ENCODE measurements at places on chromosomes 2 and 18.

DNA sequence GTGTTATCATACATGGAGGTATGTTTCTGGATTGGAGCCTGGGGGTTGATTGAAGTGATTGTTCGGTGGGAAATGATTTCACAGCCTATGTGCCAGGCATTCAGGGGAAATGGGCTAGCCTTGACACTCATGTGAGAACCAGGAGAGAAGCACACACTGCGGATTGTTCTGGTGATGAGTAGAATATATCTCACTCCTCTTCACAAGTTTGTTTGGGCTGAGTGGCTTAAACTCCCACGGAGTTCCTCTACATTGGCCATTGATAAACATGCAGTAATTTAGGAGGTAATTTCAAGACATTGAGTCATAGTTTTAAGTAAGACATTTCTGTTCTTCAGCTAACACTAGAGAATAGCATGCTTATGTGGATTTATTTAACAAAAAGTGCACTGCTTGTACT is 498.9 kb upstream of the NETO1 start:
- DNase-seq = no peak

- no peak for DNase-seq
Observed at GRCh38 chr2:7523481-7524120, 606.4 kb downstream of the RNF144A start.

DNA sequence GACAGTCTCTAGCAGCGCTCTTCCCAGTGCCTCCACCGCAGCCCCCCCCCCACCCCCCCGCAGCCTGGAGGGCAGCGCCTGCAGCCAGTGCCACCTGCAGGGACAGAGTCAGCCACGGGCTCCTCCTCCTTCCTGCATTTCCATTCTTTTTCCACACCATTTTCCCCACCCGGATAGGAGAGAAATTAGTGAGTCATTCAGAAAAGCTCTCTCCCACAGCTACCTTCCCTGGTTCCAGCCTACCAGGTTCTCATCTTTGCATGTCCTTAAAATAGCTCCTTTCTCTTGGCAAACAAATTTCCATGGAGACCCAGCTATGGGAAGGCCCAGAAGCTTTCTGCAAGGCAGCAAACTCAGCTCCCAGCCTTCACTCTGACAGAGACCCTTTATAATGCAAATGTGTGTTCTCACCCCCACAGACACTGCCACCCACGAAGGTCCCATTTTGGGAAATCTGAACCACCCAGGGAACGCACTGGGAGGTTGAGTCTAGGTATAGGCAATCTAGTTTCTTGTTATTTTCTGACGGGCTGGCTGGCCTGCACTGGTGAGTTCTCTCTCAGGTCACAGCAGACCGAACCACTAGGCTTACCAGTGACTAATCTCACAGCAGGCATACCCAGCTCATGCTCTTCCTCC is 41.8 kb upstream of the ATG16L1 start:
- DNase-seq = no peak

DNA sequence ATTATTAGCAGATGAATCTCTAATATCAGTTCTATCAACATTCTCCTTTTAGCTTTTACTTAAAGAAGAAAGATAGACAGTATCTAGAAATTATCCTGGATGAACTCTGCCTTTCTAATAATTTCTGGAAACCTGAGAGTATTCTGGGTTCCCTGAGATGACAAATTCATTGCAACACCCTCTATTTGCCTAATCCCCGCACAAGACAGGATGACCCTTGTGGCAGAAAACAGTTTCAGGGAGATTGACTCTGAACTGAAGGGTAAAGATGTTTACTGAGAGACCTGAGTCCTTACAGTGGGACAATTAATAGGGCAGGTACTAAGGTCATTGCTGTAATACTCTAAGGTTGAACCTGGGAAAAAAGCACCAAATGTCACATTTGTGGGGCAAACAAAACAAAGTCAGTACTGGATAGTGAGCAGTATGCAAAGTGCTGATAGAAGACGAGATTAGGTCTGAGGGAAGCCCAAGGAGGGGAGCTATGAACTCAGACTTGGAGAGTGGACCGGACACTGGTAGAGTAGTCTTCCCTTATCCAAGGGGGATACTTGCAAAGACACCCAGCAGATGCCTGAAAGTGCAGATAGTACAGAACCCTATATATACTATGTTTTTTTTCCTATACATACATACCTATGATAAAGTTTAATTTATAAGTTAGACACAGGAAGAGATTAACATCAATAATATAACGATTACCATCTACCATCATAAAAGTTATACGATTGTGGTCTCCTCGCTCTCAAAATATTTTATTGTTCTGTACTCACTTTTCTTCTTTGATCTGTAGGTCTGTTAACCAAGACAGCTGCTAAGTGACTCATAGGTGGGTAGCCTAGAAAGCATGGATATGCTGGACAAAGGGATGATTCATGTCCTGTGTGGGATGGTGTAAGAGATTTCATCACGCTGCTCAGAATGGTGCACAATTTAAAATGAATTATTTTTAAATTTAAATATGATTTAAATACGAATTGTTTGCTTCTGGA is 148.3 kb upstream of the KLHL14 start:
- no peak for DNase-seq

DNA sequence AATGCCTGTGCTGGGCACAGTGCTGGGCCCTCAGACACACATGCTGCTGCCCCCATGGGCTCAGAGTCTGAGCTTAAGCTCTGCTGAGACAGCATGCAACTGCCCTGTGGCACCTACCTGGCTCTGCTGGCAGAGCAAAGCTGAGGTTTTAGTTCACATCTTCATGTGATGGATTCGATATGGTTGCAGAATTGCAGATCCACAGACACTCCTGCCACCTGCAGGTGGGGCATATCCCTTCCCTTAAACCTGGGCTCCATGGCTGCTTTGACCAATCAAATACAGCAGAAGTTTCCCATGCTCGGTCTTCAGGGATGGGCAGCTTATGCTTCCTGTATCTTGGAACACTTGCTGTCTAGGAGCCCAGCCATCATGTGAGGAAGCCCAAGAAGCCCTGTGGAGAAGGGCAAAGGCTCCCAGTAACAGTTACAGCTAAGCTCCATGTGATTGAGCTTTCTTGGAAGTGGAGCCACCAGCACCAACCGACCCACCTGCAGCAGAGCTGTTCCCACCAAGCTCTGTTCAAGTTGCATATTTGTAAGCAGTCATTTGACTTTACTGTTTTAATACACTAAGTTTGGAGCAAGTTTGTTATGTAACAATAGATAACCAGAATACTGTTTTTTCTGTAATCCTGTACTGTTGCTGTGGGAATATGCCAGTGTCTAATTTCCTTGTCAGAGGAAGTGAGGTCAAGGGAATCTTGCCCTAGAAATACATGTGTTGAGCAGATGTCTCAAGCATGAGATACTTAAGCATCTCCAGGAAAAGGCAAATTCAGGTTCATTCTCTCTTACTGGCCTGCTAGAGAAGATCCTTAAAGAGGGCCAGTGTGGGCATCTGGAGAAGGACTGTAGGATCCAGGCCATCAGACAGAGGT is 79.3 kb downstream of the SH3RF3 start:
- DNase-seq = no peak

- no peak for DNase-seq
Observed at GRCh38 chr2:165815299-165816141, 21.5 kb upstream of the GALNT3 start.
